ENCODE measurements at places on chromosomes 2 and 18. TPM values are rescaled to one million over a fixed set of nuclear protein-coding genes. Genes with fewer than 3 reads are reported as not detected.

DNA sequence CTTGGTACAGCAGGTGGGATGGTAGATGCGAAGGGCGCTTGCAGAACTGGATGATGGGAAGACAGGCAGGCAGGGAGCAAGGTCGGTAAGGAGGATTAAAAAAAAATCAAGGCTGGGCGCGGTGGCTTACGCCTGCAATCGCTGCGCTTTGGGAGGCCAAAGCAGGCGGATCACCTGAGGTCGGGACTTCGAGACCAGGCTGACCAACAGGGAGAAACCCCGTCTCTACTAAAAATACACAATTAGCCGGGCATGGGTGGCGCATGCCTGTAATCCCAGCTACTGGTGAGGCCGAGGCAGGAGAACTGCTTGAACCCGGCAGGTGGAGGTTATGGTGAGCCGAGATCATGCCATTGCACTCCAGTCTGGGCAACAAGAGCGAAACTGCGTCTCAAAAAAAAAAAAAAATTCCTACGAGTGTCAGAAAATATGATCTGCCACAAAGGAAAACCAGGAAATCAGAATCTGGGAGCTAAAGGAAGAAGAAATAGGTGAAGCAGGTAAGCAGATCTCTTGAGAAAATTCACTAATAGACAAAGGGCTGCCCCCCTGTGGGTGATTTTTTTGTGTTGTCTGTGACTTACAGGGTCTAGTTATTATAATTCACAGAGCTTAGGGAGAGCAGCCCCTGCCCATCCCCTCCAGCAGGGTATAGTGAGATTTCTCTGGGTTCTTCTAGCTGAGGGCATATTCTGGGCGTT is 46.2 kb downstream of the C2orf42 start:
- DNase-seq: no peak

- DNase-seq: no peak
Measured at GRCh38 chr2:239252801-239253200, 148.0 kb downstream of the HDAC4 start.

DNA sequence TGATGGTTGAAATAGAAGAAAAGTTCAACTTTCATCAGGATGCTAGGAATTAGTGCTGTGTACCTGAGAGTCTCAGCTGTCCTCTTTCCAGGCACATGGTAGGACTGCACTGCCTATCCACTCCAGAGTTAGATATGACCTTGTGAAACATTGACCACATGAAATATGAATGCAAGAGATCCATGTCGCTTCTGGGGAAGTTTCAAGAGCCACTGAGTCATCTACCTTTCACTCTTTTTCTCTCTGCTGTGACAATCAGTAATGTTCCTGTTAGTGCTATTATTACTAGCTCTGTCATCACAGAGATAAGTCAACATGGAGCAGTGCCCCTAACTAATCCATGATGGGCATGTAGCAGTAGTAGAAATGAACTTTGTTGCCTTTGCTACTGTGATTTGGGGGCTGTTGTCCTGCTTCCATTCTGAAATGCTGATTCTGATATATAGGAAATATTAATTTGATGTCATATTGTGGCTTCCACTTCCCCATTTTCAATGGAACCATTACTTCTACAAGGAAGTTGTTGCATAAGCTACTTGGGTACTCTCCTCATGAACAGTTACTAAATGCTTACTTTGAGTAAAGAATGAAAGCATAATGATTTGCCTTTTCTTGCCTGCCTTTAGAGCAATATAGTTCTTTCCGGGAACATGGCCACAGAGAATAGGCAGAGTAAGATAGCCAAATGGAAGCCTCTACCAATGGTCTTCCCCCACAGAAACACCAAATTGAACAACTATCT is 192.8 kb upstream of the ZNF521 start:
- DNase-seq: no peak

GRCh38 chr18:26821181-26821580 is 44.3 kb downstream of the AQP4 start:
- no peak for DNase-seq

- no peak for DNase-seq
Measured at GRCh38 chr2:102045697-102046096, 53.9 kb downstream of the IL1R2 start.

GRCh38 chr2:147550995-147551731 is 293.7 kb upstream of the ACVR2A start:
- no peak for DNase-seq

DNA sequence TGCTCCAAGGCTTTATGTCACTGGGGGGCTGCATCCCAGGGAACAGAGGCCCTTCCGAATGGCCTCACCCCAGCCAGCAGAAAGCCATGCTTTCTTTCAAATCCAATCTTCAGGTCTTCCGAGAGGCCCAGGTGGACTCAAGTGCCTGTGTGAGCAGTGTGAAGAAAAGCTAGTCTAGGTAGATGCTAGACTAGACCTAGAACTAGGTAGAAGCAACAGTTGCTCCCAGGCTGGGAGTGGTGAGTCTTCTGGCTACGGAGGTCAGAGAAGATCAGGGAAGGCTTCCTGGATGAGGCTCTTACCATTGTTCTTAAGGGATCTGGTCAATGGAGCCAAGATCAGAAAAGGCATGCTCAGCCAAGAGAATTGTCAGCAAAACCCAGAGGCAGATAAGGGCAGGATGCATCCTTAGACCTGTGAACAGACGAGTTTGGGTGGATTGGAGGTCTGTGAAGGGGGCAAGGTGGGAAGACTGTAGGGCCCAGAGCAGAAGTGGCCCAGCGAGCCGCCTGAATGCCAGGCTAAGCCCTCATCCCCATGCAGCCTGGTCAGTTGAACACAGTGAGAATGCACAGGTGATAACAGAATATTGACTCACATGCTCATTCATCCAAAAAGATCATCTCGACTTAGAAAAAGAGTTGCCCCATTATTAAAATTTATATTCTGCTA is 110.8 kb downstream of the SMAD7 start:
- DNase-seq: no peak

DNA sequence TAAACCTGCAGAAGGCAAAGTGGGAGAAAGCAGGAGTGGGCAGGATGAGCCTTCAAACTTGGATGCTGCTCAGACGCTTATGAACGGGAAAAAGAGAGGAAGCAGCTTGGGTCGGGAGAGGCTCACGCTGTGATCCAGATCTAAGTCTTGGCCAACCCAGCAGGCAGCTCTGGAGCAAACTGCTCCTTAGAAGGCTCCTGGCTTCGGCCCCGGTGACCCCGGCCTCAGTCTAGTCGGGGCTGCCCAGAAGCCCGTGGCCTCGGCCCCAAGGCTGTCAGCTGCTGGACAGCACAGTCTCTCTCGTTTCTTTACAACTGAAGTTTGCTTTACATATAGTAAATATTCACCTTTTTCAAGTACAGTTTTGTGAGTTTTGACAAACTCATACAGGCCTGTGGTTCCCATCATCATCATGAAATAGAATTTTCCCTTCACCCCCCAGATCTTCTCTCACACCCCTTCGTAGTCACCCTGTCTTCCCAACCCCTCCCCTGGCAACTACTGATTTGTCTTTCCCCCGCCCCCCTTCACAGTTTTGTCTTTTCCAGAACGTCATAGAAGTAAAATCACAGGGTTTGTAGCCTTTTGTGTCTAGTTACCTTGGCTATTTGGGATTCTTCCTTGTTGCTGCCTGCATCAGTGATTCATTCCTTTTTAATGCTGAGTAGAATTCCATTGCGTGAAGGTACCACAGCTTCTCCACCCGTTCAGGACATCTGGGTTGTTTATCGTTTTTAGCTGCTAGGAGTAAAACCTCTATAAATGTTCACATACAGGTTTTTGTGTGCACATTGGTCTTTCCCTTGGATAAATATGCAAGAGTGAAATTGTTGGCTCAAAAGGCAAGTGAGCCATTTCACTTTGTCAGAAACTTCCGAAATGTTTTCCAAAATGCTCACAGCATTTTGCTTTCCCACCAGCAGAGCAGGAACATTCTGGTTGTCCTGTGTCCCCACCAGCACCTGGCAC is 35.1 kb downstream of the MYO7B start:
- no peak for DNase-seq

DNA sequence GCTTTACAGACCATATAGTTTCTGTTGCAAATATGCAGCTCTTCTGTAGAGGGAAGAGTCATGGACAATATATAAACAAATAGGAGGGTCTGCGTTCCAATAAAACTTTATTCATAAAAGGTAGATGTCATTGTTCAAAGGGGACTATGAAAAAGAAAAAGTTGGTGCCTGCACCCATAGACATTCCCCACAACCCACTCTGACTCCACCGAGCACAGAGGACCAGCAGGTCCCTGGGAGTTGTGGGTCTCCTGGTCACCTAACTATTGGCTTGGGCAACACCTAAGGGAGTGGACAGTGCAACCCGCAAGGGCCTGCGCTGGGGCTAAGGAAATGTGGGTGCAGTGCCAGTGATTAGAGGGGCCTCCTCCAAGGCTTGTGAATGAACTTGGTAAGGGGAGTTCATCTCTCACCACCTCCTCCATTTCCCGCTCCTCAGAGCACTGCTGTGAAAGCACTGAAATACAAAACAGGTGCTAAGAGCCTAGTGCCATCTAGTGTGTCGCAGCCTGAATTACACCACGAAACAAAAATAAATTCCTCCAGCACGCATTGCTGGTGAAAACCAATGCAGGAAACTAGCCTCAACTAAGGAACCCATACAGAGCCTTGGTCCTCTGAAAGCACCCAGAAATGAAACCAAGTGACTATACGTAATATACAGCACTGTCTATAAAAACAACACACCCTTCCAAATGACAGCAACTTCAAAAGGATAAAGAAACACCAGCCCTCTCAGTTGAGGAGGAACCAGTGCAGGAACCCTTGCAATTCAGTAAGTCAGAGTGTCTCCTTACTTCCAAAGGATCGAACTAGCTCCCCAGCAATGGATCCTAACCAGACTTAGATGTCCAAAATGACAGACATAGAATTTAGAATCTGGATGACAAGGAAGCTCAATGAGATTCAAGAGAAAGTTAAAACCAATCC is 166.6 kb downstream of the RNF144A start:
- DNase-seq: no peak

DNA sequence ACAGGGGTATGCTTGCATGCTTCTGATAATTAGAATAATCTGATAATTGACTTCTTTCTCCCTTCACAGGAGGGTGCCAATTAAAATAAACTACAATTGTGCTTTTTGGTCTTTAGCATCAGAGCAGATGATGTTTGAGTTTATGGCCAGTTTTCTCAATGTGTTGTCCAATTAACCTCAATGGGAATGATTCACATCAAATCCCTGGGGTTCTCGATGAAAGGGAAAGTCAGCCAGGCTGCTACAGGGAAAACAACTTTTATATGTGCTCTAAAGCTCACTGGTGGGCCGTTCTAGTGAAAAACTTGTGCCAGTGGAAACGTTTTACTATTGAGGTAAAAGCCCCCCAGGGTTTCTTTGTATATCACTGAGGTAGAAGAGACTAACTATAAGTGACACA is 887.3 kb upstream of the CRIM1 start:
- DNase-seq: no peak

GRCh38 chr2:128690431-128690830 is 371.8 kb upstream of the HS6ST1 start:
- DNase-seq: no peak

DNA sequence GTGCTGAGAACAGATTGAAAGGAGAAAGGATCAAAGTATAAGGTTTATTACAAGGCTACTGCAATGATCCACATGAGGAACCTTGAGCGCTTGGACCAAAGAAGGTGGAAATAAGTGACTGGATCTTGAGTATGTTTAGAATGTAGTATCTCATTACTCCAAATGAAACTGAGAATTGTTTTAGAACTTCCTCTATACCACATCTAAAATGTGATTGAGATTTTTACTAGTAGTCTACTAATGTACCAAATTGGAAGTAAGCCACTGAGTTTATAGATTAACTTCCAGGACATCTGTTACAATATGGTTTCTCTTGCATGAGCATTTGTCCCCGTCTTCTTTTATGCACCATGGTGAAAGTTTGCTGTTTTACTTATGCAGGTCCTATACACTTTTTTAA is 300.5 kb downstream of the SUCLG1 start:
- no peak for DNase-seq

DNA sequence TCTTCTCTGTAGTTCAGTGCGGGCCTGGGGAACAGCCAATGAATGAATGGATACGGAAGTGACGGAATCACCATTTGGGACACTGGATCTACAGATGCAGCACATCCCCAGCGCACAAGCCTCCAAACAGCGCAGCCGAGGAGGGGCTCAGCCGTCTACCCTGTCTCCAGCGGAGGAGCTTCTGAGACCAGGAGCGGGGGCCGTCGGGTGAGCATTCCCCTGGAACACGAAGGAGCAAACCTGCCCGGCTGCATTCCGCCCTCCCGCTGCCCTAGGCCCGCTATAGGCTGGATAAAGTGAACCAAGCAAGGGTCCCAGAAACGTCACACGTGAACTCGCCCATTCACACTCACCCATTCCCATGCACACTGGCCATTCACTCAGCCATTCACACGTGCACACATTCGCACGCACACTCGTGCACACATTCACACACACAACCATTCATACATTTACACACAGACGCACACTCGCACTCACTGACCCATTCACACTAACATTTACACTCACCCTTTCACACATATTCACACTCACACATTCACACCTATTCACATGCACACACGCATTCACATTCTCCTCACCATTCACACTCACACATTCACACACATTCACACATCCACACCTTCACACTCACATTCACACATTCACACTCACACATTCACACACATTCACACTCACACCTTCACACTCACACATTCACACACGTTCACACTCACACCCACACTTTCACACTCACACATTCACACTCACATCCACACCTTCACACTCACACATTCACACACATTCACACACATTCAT is 63.4 kb downstream of the BIN1 start:
- DNase-seq: no peak

- DNase-seq: no peak
Measured at GRCh38 chr18:50590593-50590992, 30.7 kb downstream of the MAPK4 start.

DNA sequence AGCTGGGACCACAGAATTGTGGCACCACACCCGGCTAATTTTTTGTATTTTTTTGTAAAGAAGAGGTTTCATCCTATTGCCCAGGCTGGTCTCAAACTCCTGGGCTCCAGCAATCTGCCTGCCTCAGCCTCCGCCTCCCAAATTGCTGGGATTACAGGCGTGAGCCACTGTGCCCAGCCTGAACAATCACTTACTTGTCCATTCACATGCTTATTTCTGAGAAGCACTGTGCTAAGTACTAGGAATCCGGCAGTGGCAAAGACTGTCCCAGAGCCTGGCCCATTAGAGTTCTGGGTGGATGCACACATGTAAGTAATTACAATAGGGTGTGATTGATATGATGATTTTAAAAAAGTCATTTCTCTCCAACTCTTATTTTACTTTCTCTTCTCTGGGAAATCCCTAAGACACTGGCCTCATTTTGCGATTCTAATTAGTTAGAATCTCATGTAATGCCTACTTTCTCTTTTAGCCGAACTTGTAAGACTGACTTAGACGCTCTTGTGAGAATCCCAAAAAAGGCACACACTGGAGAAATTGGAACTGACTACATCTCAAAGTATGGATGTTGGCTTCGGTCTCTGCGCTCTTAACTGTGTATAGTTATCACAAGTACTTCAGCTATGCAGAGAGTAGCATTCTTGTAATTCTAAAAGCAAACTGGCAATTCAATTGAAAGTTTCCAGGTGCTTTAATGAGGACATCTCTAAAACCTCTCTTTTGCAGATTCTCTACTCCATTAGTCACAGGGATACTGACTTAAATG is 567.7 kb downstream of the DCC start:
- DNase-seq: no peak

FAP gene
- polyA plus RNA-seq: 19.3 TPM

KRCC1 gene
- 62.6 TPM for polyA plus RNA-seq

TUBA4B gene
- polyA plus RNA-seq: 0.91 TPM

NTSR2 gene
- not detected for polyA plus RNA-seq

COL5A2 gene
- 176 TPM for polyA plus RNA-seq

FAM136A gene
- polyA plus RNA-seq: 70.7 TPM

SULT1C4 gene
- polyA plus RNA-seq: 36.0 TPM

SAG gene
- 0.10 TPM for polyA plus RNA-seq

ANKRD30B gene
- 0.13 TPM for polyA plus RNA-seq

SNTG2 gene
- polyA plus RNA-seq: 2.9 TPM

WNT10A gene
- polyA plus RNA-seq: 1.1 TPM

CTAGE1 gene
- polyA plus RNA-seq: not detected
